G401 (cell line): ENCODE measurements at places on chromosomes 6 and 20. TPM values are rescaled to one million over a fixed set of nuclear protein-coding genes. Genes with fewer than 3 reads are reported as not detected.

GRCh38 chr20:24411834-24412216 lies 57.6 kb upstream of the SYNDIG1 start:
- no peak for DNase-seq

- no peak for DNase-seq
These were observed 19.7 kb downstream of the NCOA7 start for GRCh38 chr6:125810445-125810844.

DNA sequence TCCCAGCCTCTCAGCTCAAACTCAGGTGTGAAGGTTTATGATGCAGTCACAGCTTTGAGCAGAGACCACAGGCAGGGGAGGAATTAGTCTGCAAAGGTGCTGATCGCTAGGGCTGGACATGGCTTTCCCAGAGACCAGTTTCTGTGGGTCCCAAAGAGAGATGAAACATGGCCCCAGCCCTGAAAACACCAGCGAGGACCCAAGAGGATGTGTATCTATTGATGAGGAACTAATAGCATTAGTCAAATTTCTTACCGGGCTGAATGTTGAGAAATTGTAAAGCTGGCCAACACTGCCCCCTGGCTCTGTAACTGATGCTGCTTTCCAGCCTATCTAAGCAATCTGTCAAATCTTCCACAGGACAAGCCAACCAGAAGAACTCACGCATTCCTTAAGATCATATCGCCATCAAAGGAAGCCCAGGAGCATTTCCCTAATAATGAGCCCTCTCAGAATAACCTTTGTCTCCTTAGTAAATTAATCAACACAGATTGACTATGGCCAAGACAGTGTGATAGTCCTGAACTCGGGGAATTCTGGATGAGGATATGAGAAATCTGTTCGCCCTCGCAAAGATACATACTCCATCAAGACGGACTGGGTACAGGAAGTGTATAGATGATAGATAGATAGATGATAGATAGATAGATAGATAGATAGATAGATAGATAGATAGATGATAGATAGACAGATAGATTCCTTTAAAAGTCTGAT lies 7.8 kb upstream of the ACSS1 start:
- peak; percentile 88 for DNase-seq

- no peak for DNase-seq
These were observed 377.8 kb downstream of the ADGRB3 start for GRCh38 chr6:69012876-69013275.

DNA sequence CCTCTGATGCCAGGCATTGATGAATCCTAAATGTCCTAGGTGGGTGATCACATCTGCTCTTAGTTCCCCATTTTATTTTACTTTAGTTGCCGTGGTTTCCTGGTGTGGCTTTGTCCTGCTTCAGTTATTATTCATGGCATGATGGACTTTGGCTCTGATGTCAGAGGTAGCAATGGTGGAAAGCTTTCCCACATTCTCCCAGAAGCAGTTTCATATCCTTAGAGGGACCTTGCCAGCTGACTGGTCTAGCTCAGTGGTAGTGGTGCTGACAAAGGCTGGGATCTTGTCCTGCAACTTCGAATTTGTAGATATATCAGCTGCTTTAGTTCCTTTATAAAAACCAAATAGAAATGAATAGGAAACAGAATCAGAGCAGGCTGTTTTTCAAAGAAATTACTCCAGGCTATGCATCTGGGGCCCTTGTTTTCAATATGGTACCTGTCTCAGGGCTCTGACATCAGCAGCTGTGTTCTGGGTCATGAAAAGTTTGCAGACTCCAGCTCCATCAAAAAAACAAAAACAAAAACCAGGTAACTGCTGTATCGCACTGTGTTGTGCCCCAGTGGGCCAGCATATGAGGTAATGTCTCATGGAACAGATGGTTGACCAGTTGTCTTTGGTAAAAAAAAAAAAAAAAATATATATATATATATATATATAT lies 133.7 kb downstream of the PLCB4 start:
- no peak for DNase-seq

GRCh38 chr6:106496823-106497222 lies 132.5 kb downstream of the RTN4IP1 start:
- no peak for DNase-seq

DNA sequence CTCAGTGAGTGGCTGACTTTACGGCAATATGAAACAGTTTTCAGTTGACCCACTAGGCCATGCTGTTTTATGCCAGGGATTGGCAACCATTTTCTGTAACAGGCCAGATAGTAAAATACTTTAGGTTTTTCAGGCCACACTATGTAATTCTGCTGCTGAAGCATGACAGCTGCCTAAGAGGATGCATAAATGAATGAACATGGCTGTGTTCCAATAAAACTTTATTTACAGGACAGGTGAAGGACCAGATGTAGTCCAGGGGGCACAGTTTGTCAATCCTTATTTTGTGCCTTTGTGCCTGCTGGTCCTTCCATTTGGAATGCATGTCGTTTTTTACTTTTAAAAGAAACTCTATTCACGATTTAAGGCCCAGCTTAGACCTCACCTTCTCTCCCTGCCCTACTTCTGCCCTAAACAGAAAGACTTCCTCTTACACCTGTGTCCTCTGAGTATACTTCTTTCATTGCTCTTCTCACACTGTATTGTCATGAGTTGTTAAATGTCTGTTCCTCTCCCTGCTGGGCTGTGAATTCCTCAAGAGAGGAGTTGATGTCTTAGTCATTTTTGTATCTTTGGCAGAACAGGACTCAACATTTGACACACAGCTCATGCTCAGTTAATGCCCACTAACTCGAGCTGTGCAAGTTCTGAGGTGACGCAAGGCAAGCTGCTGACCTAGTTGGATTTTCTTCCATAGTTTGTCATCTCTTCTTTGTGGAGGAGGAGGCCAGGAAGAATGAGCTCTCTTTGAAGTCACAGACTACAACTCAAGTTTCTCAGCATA lies 90.1 kb upstream of the MAP7 start:
- no peak for DNase-seq

- no peak for DNase-seq
These were observed 917.1 kb downstream of the KIF16B start for GRCh38 chr20:15656124-15656523.

FAM162B gene
- not detected in 2 replicates for total RNA-seq

TCP11 gene
- total RNA-seq: not detected in 2 replicates
